Testis (tissue), 5 donors: ENCODE measurements at places on chromosomes 6 and 20. TPM values are rescaled to one million over a fixed set of nuclear protein-coding genes. Genes with fewer than 3 reads are reported as not detected.

GRCh38 chr6:45872827-45873365 is 142.8 kb downstream of the CLIC5 start:
- peak; percentile 18 for DNase-seq

Gene ELOVL4
- 8.8 TPM for total RNA-seq

DNA sequence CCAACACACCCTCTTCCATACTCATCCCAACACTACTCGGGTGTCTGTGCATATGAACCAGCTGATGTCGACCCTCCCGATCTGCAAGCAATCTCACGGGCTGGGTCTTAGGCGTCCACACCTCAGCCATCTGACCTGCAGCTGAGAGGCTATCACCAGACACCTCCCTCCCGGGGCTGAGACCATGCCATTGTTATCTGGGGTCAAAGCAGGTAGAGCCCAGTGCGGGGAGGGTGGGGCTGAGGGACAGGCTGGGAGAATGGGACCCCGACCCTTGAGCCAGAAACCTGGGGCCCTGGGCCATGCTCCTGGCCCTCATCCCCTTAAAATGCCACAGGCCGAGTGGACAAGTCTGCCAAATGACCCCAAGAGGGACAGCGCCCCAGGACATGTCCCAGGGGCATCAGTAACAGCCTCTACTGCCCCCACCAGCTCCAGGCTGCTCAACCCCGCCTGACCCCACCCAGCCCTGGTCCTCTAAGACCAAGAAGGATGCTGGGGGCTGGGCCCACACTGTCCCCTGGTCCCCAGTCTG is 146.7 kb upstream of the CST7 start:
- no peak for DNase-seq

- DNase-seq: no peak
Observed at GRCh38 chr20:57866250-57867106, 156.7 kb upstream of the PMEPA1 start.

Gene KCNK5
- 2.0 TPM for total RNA-seq

- no peak for DNase-seq
Observed at GRCh38 chr6:136640132-136640915, 90.1 kb upstream of the MAP7 start.

Gene C6orf15
- not detected for total RNA-seq

Gene MTFR2
- total RNA-seq: 8.3 TPM

DNA sequence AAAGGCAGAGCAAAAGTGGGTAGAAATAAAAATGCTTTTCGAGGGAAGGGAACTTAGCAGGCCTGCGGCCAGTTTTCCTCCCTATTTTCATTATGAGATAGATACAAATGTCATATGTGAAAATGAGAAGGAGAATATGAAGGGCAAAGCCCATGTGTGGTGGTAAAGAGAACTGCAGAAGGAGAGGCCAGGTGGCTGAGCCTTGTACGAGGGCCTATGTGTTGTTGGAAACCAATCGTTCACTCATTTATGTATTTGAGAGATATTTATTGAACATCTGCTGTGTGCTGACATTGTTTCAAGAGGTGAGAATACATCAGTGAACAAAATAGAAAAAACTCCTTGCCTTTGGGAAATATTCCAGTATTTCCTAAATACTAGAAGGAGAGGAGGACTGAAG is 147.7 kb downstream of the SH3BGRL2 start:
- no peak for DNase-seq

- DNase-seq: no peak
Observed at GRCh38 chr6:154661768-154662167, 71.4 kb upstream of the SCAF8 start.

Gene GGTLC1
- 13.4 TPM for total RNA-seq

DNA sequence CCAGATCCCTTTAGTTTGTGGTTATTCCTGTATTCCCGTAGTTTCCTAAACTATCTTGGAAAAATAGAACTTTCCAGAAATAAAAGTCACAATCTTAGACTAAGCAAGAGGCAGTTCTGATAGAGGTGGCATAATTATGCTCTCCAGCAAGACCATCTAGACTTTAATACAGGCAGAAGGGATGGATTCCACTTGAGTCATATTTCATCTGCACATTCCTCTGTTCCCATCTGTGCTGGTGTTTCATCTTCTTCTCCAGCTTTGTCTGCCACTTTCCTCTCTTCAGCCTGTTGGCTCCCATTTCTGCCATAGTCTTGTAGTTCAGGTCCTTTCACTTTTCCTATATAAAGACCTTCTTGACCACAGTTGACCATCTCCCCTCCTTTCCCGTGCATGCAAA is 102.9 kb downstream of the SOBP start:
- no peak for DNase-seq

Gene FAXC
- total RNA-seq: 5.0 TPM

GRCh38 chr6:166058064-166058739 is 109.4 kb downstream of the TBXT start:
- DNase-seq: peak; percentile 89

GRCh38 chr6:109291902-109292301 is 90.4 kb downstream of the CD164 start:
- no peak for DNase-seq

- DNase-seq: no peak
Observed at GRCh38 chr6:74997646-74998045, 208.2 kb downstream of the COL12A1 start.

Gene SRF
- 36.5 TPM for total RNA-seq

- DNase-seq: no peak
Observed at GRCh38 chr20:41268917-41269652, 48.4 kb downstream of the ZHX3 start.

Gene PDE10A
- 15.5 TPM for total RNA-seq

DNA sequence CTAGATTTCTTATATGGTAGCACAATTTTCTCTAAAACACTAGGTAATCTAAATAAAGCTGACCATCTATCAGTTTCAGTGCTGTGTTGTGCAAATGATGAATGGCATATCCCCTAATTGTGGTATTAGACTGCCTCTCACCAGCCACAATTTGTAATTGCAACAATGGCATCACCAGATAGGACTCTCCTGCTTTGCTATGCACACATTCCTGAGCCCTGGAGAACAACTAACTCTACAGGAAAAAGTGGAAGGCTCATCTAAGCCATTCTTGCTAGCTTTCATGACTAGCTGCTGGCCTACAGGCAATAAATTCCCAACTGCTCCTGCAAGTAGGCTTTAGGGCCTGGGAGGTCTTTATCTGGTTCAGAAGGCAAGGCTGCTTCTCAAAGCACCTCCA is 974.1 kb downstream of the EYS start:
- no peak for DNase-seq

GRCh38 chr6:169172456-169172855 is 81.2 kb downstream of the THBS2 start:
- no peak for DNase-seq

GRCh38 chr6:170018422-170018935 is 267.1 kb downstream of the ERMARD start:
- no peak for DNase-seq
